ENCODE measurements at places on chromosomes 12 and 14.

GRCh38 chr12:46244997-46245396 lies 23.8 kb downstream of the SLC38A1 start:
- no peak for DNase-seq

GRCh38 chr12:26027401-26027800 lies 68.9 kb downstream of the RASSF8 start:
- DNase-seq = no peak

DNA sequence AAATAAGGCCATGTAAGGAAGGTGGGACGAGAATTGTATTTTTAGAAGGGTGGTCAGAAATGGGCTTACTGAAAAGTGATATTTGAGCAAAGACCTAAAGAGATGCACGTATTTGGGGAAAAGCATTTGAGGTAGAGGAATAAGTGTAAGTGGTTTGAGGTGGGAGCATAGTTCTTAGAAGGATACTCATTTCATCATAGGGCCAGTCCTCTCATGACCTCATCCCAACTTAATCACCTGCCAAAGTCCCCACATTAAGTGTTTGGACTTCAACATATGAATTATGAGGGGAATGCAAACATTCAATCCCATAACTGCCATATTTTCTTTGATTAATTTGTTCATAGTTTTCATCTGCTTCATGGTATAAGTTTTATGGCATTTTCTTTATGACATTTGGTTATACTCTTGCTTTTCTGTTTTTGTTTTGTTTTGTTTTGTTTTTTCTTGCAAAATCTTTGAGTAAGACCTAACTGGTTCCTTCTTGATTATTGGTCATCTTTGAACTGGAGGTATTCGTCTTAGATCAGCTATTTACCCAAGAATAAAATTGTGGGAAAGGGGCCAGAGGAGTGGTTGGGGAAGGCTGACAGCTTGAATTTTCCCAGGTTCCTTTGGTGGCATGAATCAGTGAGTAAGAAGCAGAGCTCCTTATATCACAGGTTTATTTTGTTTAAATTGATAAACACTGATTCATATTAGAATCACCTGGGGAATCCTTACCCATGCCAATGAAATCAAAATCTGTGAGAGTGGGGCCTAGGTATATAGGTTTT lies 24.2 kb downstream of the GNPNAT1 start:
- DNase-seq = no peak

DNA sequence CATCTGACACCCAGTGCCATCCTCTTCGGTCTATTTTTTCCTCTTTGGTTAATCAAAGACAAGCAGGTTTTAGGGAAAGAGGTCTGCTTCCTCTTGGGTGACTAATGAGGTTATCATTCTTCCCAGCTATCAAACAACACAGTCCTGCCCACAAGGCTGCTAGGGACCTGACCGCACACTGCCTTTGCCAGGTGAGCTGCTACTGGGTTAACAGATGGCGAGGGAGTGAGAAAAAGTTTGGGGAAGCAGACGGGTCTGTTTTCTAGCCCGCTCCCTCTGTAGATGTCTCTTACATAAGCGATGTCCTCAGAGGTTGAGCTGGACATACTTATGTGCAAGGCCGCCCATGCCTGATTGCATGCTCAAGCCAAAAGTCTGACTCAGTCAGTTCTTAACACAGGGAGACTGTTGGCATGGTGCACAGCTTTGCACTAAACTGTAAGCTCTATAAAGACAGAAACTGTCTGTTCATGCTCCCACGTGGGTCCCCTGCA lies 94.1 kb downstream of the SLC15A4 start:
- DNase-seq = no peak

DNA sequence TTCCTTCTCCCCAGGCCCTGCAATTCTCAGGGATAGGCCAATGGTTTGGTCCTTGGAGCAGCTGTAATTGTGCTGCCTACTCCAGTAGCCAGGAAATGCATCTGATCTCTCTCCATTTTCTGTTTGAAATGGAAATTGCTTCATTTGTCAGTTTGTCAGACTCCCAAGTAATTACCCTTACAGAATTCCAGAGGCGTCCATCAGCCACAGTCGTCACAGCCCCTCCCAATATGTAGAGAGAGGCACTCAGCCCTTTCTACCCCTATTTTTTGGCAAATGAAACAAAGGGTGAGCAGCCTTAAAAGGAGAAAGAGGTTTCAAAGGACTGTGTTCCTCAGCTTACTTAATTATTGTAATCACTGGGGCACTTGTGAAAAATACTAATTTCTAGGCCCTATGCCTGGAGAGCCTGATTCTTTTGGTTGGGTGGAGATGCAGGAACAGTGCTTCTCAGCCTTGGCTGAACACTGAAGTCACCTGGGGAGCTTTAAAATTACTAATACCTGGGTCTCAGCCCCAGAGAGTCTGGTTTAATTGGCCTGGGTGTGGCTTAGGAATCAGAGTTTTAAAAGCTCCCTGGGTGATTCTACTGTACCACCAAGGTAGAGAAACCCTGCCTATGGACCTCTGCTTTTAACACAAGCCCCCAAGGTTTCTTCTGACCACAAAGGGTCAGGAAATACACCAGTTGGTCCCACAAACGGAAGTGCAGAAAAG lies 190.0 kb downstream of the EMP1 start:
- DNase-seq = no peak

- DNase-seq = peak; percentile 56
Observed at GRCh38 chr12:57616383-57617101, 5.3 kb downstream of the ARHGEF25 start.

- no peak for DNase-seq
Observed at GRCh38 chr14:76867516-76868453, 41.6 kb downstream of the LRRC74A start.

DNA sequence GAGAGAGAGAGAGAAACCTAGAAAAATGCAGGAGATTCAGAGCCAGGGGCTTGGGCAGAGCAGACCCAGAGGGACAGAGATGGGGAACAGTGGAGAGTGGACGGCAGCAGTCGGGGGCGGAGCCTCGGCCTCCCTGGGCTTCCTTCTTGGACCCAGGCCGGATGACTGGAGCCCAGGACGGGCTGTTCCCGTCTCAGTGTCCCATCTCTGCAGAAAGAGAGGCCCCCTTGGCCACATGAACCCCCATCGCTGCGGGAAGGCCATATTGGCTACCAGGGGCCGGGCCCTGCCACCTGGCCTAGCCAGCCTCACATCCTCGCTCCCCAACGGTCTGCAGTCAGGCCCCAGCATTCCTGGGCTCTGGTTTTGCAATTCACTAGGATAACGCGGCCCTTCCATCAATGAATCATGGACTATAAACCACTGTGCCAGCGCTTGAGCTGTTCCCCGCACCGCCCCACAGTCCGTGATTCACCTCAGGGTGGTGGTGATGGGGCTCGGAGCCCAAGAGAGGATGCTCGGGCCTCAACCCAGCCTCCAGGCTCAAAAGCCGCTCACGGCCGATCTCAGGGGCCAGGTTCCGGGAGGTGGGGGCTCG lies 116.5 kb downstream of the RFLNA start:
- DNase-seq = peak; percentile 95

GRCh38 chr14:73888460-73888725 lies 1.7 kb downstream of the ZNF410 start:
- DNase-seq = no peak

DNA sequence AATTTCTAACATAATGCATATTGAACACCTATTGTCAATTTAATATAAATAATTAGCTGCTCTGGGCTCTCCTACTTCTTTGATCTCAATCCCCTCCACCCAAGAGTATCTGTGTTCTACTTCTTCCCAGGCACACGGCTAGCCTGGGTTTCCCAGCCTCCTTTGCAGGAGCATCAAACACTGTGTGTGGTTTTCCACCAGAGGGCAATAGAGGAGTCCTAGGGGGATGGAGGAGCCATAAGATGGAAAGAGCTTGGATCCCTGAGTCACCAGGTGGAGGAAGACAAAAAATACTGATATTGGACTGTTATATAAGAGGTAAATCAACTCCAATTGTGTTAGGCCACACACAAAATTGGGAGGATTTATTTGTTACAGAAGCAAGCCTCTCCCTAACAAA lies 333.7 kb downstream of the GLT1D1 start:
- DNase-seq = no peak

DNA sequence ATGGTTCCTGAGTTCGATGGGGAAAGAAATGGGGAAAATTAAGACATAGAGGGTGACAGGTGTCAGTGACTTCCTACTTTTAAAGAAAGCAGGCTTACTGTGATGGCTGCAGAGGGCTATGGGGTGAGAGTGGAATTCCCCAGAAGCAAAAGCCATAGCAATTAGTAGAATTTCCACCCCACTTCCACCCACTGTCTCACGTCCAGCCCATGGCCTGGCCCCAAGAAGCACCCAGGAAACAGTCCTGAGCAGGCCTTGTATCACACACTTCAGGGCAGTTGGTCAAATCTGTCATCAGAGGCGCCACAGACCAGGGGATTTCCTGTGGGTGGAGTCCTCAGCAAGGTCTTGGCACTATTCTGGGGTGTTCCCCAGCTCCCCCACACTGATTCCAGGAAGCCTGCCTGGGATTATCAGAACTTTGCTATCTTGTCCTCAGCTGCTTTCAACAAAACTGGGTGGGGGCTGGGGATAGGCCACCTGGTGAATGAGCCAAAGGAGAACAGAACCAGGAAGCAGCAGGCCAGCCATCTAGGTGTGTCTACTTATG lies 120.1 kb upstream of the CCND2 start:
- no peak for DNase-seq
